ENCODE measurements at places on chromosomes 4 and X. TPM values are rescaled to one million over a fixed set of nuclear protein-coding genes. Genes with fewer than 3 reads are reported as not detected.

DNA sequence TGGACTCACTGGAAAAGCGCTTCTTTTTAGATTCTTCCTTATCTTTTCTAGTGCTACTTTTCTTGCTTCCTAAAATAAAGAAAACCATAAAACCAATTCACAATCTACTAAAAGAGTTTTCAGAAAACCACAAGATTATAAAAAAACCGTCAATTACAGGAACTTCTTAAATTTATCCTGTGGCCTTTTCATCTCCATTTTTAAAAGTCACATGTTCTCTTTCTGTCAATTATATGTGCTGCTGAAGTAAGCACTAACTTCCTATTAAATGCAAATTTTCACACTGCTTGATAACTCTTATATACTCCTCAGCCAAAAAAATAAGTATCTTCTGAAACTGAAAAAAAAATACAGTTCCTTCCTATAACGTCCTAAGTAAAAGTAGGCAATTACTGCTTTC lies 32.8 kb downstream of the CENPC start:
- peaks cover 2% of the 10 kb centered on the region for H3K36me3 ChIP-seq
- H3K27me3 ChIP-seq, result no peaks in the 10 kb centered on the region
- no peak overlapping the region for H3K4me3 ChIP-seq
- no peaks in the 10 kb centered on the region for H3K4me1 ChIP-seq

DNA sequence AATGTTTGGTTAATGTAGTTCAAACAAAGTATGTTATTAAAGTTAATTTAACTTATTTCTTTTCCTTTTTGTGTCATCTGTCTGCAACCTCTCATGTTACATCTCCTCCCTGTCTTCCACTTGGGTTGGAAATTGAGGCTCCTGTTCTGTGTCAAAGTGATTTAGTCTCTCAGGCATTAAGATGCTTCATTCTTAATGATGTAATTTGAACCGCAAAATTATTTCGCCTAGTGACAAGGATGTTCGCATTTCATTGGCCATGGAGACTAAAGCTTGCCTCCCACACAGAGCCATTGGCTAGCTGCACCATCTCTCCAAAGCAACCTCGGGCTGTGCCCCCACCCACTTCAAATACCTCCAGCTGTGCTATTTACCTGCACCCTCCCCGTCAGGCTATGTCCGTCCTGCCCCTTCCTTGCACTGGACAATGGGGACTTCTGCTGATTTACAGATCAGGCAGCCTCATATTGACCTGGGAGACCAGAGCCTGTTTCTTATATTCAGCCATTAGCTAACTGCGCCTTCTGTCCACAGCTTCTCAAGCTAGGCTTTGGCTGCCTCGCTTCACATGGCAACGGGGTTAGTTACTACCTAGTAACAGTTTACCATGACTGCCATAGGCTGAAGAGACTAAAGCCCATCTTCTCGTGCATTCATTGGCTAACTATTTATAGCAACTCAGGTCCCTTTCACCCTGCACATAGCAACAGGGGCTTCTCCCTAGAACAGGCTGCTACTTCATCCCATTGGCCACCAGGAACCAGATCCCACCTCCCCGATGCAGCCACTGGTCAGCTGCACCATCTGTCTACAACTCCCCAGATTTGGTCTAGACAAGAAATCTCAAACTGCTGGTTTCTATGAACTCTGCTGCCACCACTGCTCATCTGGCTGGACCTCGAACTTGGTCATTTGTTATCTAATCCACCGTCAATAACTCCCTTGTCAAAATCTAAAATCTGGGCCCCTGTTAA lies 8.6 kb upstream of the ZNF157 start:
- peak overlapping the region; percentile 45 for H3K27ac ChIP-seq
- H3K4me3 ChIP-seq, result peak overlapping the region; percentile 69
- peak; percentile 96 for DNase-seq

DNA sequence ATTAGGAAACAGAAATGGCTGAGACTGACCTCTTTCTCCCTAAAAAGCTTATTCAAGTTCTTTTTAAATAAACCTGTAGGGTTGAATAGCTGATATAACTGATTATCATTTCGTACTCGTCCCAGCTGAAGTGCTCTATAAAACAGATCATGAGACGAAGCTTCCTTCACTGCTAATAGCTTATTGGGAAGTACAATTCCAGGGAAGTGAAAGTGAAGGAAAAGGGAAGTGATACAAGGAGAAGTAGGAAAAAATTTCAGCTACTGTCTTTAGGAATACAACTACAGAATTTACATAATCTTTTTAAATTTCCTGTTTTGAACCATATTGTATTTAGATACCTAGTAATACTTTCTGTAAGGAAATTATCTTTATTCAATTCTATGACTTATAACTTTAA lies 103.0 kb downstream of the SNCA start:
- no peak for DNase-seq
- H3K27ac ChIP-seq, result no peak overlapping the region
- H3K4me1 ChIP-seq, result no peaks in the 10 kb centered on the region
- no peaks in the 10 kb centered on the region for H3K36me3 ChIP-seq
- no peaks in the 10 kb centered on the region for H3K27me3 ChIP-seq

GRCh38 chr4:74104145-74104544 lies 5.2 kb upstream of the CXCL2 start:
- peaks cover 4% of the 10 kb centered on the region for H3K27me3 ChIP-seq
- no peaks in the 10 kb centered on the region for H3K36me3 ChIP-seq
- H3K4me3 ChIP-seq, result no peak overlapping the region
- H3K4me1 ChIP-seq, result no peaks in the 10 kb centered on the region

- H3K4me3 ChIP-seq, result no peak overlapping the region
- DNase-seq, result no peak
- H3K4me1 ChIP-seq, result no peaks in the 10 kb centered on the region
- no peak overlapping the region for H3K27ac ChIP-seq
- H3K36me3 ChIP-seq, result no peaks in the 10 kb centered on the region
These were observed 223.3 kb upstream of the MAB21L2 start for GRCh38 chr4:150358691-150359090.

DNA sequence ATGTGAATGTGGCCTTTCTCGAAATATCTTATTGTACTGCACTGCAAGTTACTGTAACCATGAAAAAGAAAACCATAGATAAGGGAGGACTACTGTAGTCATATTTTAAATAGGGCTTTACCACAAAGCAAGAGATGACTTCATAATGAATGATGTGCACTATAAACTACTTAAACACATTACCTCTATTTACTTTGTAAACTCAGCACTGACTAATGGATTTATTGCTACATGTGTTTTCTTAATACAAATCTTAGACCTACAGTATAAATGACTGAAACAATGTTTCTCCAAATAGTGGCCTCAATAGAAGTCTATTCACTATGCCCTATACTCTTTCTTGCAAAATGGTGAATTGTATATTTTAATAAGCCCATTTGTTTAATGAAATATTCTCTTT lies 61.1 kb downstream of the HDX start:
- H3K27ac ChIP-seq, result no peak overlapping the region
- H3K4me3 ChIP-seq, result no peak overlapping the region
- no peak for DNase-seq
- H3K36me3 ChIP-seq, result no peaks in the 10 kb centered on the region
- H3K27me3 ChIP-seq, result no peaks in the 10 kb centered on the region
- no peaks in the 10 kb centered on the region for H3K4me1 ChIP-seq

The CLCN4 gene
- total RNA-seq, result 8.0 TPM
